Activated CD4-positive, alpha-beta T cell treated with anti-CD3 and anti-CD28 coated beads, Interleukin-2, amount 50 U/mL, for 16 hours (primary cell): ENCODE measurements at places on chromosomes 7 and 10.
A peak's percentile ranks its signal among the peaks of the same experiment; 100 is the strongest.

DNA sequence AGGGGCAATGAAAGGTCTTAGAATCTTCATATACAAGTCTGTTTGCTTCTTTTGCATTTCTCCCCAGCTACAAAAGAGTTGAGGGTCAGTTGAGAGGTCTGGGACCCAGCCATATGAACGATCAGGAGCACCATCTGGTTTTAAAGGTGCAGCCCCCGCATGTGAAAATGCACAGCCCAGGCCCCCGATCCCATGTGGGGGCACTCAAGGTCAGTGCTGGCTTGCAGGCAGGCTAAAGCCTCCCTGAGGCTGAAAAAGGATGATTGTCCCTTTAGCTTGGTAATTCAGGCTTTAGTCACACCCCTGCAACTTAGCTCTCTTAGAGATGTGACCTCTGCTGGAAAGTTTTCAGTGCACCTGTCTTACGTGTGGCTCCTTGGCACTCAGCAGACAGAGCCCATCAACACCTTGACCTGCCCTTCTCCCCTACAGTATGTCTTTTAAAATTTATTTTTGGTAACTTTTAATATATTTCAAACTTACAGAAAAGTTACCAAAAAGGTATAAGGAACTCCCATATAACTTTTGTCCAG is 80.1 kb upstream of the PDCD4 start:
- no peak for DNase-seq

DNA sequence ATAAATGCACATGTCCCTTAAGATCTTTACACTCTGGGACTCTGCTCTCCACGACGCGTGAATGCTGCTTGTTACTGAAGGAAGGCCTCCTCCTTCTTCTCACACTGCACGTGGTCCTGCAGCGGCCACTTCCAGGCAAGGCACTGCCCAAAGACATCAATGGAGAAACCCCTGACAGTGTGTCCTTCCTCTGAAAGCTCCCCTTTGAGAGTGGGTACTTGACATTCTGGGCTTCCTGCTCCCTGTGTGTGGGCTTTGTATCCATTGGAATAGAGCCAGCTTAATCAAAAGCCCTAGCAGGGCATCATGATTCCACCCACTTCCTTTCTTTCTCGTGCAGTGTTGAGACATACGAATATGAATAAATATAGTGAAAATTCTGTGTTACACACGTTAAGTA is 69.7 kb upstream of the STK17A start:
- DNase-seq: no peak

DNA sequence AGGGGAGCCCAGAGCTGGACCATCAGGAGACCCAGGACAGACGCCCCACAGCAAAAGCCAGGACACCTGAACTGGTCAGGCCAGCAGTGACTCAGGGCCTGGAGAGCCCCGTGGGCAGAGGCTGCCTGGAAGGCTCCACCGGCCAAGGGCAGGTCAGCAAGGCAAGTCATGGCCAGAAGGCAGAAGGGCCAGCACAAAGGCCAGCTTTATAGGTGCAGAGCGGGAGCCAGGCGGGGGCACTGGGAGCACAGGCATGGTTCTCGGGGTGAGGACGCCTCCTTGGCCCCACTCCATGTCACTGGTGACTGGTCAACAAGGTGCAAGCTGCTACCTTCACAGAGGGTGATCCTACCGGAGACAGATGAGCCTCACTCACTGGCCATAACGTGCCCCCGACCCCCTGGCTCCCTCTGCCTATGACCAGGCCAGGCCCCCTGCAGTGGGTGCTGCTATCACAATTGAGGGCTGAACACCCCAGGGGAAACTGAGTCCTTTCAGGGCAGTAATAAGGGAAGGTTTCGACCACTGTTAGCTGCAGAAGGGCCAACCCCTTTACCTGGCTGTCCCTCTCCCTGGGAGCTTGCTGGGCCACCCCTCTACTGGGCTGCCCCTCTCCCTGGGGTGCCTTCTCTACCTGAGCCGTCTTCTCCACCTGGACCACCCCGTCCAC is 317.4 kb downstream of the PTPRN2 start:
- no peak for DNase-seq

GRCh38 chr10:12413369-12413711 is 64.0 kb downstream of the CAMK1D start:
- no peak for DNase-seq

GRCh38 chr10:32377458-32378259 is 30.7 kb upstream of the EPC1 start:
- peak; percentile 41 for DNase-seq

- DNase-seq: no peak
These were observed 146.7 kb upstream of the KLF14 start for GRCh38 chr7:130880668-130881067.

GRCh38 chr10:6473901-6474370 is 106.1 kb downstream of the PRKCQ start:
- peak; percentile 74 for DNase-seq

GRCh38 chr7:67753891-67754290 is 757.3 kb downstream of the TYW1 start:
- DNase-seq: no peak

GRCh38 chr7:92767437-92767836 is 68.9 kb downstream of the CDK6 start:
- no peak for DNase-seq

GRCh38 chr10:4265964-4266363 is 481.0 kb upstream of the KLF6 start:
- DNase-seq: no peak

GRCh38 chr10:22626784-22627183 is 87.6 kb downstream of the PIP4K2A start:
- DNase-seq: no peak

DNA sequence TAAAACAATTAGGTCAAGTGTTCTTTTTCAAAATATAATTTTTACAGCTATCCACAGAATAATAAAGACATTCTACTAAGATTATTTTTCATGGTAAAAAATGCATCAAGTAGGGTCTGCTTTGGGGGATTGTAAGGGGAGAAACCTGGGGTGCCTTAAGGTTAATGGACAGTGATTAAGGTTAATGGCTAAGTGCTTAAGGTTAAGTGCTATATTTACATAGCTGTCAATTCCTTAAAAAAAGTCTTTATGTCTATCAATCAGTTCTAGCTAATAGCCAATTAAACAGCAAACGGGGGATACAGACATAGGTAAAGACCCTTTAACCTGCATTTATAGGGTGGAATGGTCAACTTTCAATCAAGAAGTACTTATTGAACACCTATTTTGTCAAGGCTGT is 284.5 kb upstream of the SEMA3A start:
- no peak for DNase-seq

DNA sequence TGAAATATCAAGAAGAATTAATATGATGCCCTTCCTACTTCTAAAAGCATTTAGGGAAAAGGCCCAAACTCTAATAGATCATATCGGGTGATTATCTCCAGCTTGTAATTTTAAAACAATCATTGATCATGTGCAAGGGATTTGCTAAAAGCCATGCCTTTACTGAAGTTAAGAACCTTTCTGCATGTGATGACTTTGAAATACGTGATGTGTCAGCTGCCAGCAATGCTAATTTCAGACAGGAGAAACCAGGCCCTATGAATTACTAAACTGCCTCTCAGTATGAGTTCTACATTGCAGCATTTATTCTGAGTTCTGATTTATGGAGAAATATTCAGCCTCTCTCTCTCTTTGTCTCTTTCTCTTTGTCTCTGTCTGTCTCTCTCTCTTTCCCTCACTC is 203.6 kb upstream of the AKR1E2 start:
- no peak for DNase-seq

- no peak for DNase-seq
These were observed 19.5 kb upstream of the ITPRID1 start for GRCh38 chr7:31494421-31494820.

DNA sequence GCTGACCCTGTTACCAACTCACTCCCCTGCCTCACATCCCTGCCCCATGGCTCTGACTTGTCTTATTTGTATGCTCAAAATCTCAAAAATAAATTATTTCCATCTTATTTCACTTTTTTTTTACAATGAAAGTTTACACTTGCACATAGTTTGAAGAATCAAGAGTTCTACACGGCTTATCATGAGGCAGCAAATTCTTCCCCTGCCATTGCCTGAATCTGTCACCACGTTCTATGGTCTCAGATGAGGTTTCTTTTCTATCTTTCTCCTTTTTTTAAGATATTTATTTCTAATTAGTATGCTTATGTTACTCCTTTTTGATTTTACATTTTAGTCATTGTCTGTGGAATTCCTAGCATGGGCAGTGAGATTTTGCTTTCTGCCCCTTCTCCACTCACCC is 28.4 kb downstream of the ARHGAP22 start:
- no peak for DNase-seq

DNA sequence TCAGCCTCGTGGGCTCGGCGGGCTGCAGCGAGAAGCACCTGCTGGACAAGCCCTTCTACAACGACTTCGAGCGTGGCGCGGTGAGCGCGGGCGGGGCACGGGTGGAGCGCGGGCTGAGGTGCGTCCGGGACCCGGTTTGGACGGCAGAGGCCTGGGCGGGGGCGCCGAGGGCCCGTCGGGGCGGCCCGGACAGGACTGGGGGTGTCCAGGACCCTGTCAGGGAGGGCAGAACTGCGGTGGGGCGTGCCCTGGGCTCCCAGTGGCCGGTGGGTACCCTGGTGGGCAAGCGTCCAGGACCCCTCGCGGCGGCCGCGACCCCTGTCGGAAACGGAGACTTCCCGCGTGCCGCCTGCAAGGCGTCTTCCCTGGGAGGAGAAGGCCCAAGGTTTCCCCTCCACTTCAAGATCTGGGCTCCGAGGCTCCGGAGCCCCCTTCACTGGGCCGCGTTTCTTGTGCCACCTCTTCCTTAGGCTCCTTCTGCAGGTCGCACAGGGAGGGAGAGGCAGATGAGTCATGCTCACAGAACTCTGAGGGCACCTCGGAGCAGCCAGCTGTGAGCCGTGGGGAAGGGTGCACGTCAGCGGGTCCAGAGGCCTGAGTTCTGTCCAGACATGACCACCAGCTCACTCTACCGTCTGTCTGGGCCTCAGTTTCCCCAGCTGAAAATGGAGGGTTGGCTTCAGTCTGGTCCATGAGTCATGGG is 485 bp downstream of the ALOX5 start:
- no peak for DNase-seq

GRCh38 chr7:24279512-24279911 is 4.5 kb upstream of the NPY start:
- DNase-seq: no peak

- no peak for DNase-seq
These were observed 39.7 kb downstream of the TES start for GRCh38 chr7:116249969-116250553.

DNA sequence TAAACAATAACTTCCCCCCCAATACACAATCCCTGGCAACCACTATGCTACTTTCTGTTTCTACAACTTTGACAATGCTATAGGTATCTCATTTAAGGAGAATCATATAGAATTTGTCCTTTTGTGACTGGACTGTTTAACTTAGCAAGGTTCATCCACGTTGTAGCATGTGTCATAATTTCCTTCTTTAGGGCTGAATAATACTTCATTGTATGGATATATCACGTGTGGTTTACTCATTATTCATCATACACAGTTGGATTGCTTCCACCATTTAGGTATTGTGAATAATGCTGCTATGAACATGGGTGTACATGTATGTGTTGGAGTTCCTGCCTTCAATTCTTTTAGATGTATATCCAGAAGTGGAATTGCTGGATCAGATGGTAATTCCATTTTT is 111.0 kb downstream of the LMBR1 start:
- no peak for DNase-seq

GRCh38 chr10:110789604-110790433 is 81.9 kb upstream of the PDCD4 start:
- DNase-seq: no peak

- no peak for DNase-seq
These were observed 20.9 kb downstream of the PARP12 start for GRCh38 chr7:140041659-140042385.

- DNase-seq: no peak
These were observed 363.4 kb upstream of the MKI67 start for GRCh38 chr10:128489324-128490247.

DNA sequence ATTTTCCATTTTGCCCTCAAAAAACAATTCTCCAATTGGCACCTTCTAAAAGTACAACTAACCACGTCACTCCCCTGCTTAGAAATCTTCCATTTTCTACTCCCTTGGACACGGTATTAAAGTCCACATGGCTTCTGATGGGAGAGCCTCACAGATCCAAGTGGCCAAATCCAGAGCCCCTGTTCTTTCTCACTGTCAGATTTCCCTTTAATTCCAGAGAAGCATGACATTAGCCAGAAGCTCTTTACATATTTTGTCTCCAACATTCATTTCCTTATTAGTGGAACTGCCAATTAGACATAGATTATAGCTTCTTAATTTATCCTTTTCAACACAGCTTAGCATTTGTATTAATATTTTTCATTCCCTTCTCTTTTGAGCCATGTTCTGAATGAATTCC is 118.7 kb downstream of the ELMO1 start:
- DNase-seq: no peak

GRCh38 chr7:104992306-104992705 is 21.7 kb upstream of the KMT2E start:
- DNase-seq: no peak

DNA sequence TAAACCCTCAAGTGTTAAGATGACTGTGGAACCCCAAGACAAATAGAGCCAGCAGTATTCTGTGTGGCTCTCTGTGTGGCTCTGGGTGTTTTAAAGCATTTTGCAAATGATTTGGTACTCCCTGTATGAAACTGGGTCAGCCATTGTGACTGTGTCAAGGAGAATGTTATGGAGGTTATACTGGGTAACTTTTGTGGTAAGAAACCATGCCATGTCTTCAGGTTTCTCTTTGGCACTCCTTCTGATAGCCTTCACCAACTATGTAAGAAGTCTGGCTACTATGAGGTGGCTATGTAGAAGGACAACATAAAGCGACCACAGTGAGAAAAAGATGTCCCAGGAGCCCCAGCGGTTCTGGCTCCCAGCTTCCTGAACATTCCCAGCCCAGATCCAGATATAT is 226.6 kb upstream of the RHOBTB1 start:
- no peak for DNase-seq

GRCh38 chr10:5490698-5491464 is 8.5 kb downstream of the CALML5 start:
- DNase-seq: no peak

DNA sequence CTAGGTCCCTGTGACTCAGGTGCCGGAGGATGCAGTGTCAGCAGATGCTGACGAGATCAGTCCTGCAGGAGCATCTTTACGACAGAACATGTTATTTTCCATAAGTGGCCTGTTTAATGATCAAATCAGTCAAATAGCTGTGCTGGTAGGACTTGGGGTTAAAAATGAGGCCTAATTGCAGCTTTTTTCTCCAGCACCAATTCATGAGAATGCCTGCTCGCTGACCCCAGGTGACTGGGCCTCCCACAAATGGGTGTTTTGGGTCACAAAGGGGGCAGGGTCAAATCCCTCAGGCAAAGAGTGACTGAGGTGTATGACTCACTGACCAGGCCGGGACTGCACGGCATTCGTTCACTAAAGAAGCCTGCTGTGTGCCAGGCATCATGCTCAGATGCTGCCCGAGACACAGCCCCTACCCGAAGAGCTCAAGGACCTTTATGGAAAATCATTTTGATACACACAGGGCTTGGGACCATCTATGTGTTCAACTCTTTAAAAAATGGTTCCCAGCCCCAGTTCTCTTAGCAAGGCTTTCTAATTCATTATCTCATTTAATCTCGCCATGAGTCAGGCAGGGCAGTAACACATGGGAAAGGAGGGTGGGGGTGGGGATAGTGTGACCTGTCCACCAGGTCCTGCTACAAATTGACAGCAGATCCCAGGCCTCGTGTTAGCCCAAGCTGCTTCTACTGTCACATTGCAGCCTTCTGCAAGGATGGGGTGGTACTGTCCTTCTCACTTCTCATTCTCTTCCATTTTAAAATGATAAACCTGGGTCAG is 21.1 kb downstream of the ZNF775 start:
- no peak for DNase-seq
